OCI-LY7 (cell line): ENCODE measurements at places on chromosomes 1 and 21.

DNA sequence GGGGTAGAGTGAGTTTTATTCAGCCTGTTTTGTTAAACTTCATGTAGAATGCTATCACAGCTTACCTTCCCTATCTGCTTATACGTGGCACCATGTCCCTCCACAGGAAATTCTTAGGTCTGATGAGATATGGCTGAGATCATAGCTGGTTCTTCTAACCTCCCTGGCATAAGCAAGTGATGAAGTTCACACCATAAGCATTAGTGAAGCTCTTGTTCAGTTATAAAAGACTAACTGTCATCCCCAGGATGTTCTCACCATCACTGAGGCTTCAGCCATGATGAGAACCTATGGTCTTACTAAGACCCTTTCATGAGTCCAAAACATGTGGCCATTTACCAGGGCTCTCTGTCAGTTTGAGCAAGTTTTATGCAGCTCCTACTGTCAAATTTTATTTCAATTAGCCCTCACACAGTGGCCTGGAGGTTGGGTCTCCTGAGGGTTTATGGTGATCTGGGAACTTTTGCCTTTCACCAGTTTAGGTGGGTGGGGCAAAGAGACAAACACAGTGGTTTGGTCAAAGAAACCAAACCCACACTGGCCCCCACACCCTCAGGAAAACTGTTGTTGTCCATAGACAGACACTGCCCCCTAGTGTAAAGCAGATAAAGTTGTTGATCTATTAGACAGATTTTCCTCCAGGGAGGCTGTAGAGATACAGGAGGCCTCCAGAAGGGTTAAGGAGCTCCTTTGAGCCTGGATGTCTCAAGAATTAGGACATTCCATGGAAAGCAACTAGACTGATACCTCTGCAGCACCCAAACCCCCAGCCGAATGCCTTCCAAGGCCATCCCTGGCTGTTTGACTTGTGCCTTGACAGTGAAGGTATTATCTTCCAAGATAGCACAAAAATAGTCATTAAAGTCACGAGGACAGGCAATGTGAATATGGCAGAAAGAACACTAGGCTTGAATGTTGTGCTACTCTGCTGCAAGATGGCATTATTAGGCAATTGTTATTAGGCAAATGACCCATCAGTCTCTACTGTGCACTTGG, 5.0 kb downstream of the SLC22A15 start:
- peak; percentile 55 for DNase-seq

GRCh38 chr1:237852342-237852741, 38.4 kb downstream of the ZP4 start:
- DNase-seq = no peak

- DNase-seq = no peak
Observed at GRCh38 chr1:75328691-75329090, 194.5 kb downstream of the LHX8 start.

- peak; percentile 52 for DNase-seq
Observed at GRCh38 chr1:224211206-224211962, 28.3 kb downstream of the DEGS1 start.

DNA sequence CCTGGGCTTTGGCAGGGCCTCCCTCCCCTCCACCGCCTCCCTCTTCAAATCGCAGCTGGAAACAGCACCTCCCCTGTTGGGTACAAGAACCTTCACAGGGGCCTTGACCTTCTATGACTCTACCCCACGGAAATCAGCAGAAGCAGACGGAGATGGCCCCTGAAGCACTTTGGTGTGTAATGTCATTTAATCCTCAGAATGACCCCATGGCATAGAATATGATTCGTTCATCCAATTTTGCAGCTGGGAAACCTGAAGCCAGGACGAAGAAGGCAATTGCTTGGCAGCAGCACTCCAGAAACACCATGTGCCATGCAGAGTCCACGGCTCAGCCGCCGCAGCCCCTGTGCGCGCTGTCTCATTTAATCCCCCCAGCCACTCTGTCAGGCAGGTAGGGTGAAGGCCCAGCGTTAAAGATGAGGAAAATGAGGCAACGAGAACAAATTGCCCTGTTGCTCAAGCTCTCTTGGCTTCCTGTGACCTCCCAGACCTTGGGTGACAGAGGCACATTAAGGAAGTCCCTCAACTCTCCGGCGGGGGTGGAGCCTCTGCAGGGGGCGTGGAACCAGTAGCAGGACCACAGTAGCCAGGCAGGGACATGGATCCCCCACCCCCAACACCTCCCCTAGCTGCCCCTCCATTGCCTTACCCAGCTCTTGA, 25.8 kb upstream of the LAPTM5 start:
- DNase-seq = no peak

GRCh38 chr1:50348449-50349241, 74.6 kb downstream of the DMRTA2 start:
- peak; percentile 67 for DNase-seq

GRCh38 chr21:35737449-35737848, 322.9 kb downstream of the SETD4 start:
- DNase-seq = no peak

GRCh38 chr1:204478172-204478899, 16.3 kb downstream of the PIK3C2B start:
- DNase-seq = peak; percentile 29

- no peak for DNase-seq
Observed at GRCh38 chr1:111251570-111251969, 24.1 kb downstream of the CHI3L2 start.

- DNase-seq = no peak
Observed at GRCh38 chr21:17139696-17140095, 373.1 kb upstream of the CXADR start.

DNA sequence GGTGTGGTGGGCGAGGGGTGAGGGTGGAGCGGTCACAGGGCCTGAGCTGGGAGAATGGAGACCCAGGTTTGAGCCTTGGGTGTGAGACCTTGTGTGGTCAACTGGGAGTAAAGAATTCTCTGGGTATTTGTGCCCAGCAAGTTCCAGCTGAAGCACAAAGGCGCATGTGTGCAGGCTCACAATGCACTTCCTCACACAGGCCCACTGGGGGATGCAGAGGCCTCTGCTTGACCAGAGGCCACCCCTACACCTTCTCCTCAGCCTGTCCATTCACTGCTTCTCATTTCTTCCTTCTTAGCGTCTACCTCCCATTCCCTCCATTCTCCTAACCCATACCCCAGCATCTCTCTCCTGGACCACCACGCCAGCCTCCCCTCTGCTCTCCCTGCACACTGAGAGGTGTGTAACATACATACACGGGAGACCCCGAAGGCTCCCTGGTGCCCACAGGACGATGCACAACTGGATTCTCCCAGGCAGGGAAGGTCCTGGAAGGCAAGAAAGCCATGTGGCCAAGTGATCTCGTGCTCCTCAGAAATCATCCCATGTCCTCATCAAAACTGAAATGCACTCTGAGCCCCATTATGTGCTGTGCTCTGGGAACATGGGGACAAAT, 12.3 kb upstream of the TTC39A start:
- DNase-seq = no peak

- DNase-seq = peak; percentile 50
Observed at GRCh38 chr1:104592926-104593325, 843.2 kb downstream of the AMY1C start.

GRCh38 chr1:218299416-218299815, 14.3 kb downstream of the RRP15 start:
- DNase-seq = peak; percentile 30

DNA sequence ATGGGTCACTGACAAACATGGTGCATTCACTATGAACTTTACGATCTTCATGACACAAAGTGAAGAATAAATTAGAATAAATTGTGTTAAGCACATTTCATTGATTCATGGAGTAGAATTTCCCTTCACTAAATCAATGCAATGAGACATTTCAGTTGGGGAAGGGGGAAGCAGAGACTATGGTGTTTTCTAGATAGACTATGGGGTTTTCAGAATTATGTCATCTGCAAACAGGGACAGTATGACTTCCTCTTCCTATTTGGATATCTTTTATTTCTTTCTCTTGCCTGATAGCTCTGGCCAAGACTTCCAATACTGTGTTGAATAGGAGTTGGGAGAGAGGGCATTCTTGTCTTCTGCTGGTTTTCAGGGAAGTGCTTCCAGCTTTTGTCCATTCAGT, 80.0 kb upstream of the C1orf105 start:
- DNase-seq = no peak
